ENCODE measurements at places on chromosomes 5 and 9. TPM values are rescaled to one million over a fixed set of nuclear protein-coding genes. Genes with fewer than 3 reads are reported as not detected.

PCDHA1 gene
- total RNA-seq = 0.71 TPM

MOB3B gene
- 19.6 TPM for total RNA-seq

ROPN1L gene
- 3.6 TPM for total RNA-seq

TAS2R1 gene
- total RNA-seq = not detected

EXOSC3 gene
- total RNA-seq = 73.2 TPM

ZNF608 gene
- total RNA-seq = 144 TPM

TXNDC8 gene
- total RNA-seq = not detected

WDR31 gene
- 17.2 TPM for total RNA-seq

TRPM6 gene
- 0.44 TPM for total RNA-seq

MZB1 gene
- not detected for total RNA-seq

KIF2A gene
- total RNA-seq = 111 TPM

PCDHA8 gene
- 3.6 TPM for total RNA-seq

SLC36A1 gene
- 6.5 TPM for total RNA-seq

PCDHGA9 gene
- 21.7 TPM for total RNA-seq

TAF7 gene
- total RNA-seq = 133 TPM

PCDHA7 gene
- total RNA-seq = 3.6 TPM

MEF2C gene
- 102 TPM for total RNA-seq

CCNH gene
- total RNA-seq = 173 TPM

TMEM215 gene
- total RNA-seq = 52.2 TPM

CFAP77 gene
- total RNA-seq = 0.66 TPM

SHOC1 gene
- total RNA-seq = not detected

GLDC gene
- 18.4 TPM for total RNA-seq

Data from camera-type eye (tissue), 1 donor.